Suppressor macrophage (primary cell): ENCODE measurements at places on chromosomes 2 and 18.

- DNase-seq, result no peak
Measured at GRCh38 chr2:64164629-64165028, 20.4 kb upstream of the PELI1 start.

- DNase-seq, result no peak
Measured at GRCh38 chr2:19894134-19894792, 7.5 kb downstream of the TTC32 start.

- no peak for DNase-seq
Measured at GRCh38 chr18:79942786-79943607, 8.5 kb downstream of the SLC66A2 start.

- no peak for DNase-seq
Measured at GRCh38 chr2:86000938-86001312, 104.8 kb downstream of the POLR1A start.

GRCh38 chr2:121905201-121905600 lies 149.8 kb downstream of the TSN start:
- no peak for DNase-seq

- DNase-seq, result peak; percentile 8
Measured at GRCh38 chr2:31694444-31694843, 113.7 kb upstream of the SRD5A2 start.

GRCh38 chr2:105732101-105732500 lies 12.6 kb upstream of the NCK2 start:
- no peak for DNase-seq

DNA sequence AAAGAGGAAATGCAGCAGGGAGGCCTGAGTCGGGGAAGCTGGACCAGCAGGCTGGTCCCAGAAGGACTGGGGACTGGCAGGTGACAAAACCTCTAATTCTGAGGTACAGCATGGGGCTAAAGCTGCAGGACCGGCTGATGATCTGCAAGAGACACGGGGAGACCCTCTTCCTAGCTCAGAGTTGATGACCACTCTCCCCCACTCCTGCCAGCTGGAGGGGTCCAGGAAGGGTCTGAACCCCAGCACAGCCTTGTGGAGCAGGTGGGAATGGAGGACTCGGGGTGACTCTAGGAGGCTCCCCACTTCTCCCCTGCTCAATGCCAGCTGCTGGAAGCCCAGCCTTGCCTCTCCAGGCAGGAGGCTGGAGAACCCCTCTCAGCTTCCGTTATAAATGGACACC lies 67.7 kb downstream of the TWIST2 start:
- DNase-seq, result no peak

GRCh38 chr2:71498261-71498701 lies 44.9 kb downstream of the DYSF start:
- DNase-seq, result no peak

GRCh38 chr2:60429681-60430080 lies 123.8 kb downstream of the BCL11A start:
- no peak for DNase-seq

GRCh38 chr2:190607657-190608357 lies 41.1 kb upstream of the NAB1 start:
- no peak for DNase-seq

- DNase-seq, result no peak
Measured at GRCh38 chr2:122516775-122517174, 761.3 kb downstream of the TSN start.

DNA sequence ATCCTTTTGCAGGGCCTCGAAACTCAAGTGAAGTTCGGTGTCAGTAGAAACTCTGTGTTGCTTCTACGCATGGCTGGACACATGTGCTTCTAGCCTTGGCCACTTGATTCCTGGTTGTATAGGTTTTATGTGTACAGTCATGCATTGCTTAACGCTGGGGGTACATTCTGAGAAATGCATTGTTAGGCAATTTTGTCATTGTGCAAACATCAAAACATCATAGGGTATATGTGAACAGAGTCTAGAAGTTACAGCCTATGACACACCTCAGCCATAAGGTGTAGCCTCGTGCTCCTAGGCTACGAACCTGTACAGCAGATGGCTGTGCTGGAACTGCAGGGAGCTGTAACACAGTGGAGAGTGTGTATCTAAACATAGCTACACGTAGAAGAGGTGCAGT lies 39.4 kb downstream of the TMEM18 start:
- DNase-seq, result no peak

GRCh38 chr2:239098288-239098970 lies 250.5 kb downstream of the TWIST2 start:
- no peak for DNase-seq
